Activated CD4-positive, alpha-beta T cell treated with anti-CD3 and anti-CD28 coated beads for 36 hours (primary cell): ENCODE measurements at places on chromosomes 13 and 19. TPM values are rescaled to one million over a fixed set of nuclear protein-coding genes. Genes with fewer than 3 reads are reported as not detected.

Gene FCAR
- total RNA-seq: not detected

Gene GJA3
- 0.32 TPM for total RNA-seq

Gene CNN1
- total RNA-seq: not detected

Gene SERTM1
- not detected for total RNA-seq

Gene PRTN3
- not detected for total RNA-seq

Gene FFAR1
- total RNA-seq: 0.23 TPM

Gene SLITRK5
- not detected for total RNA-seq

Gene DENND1C
- 56.3 TPM for total RNA-seq

Gene GZMM
- 22.5 TPM for total RNA-seq

Gene GNG7
- total RNA-seq: 1.1 TPM

Gene PRSS57
- not detected for total RNA-seq

Gene TYK2
- total RNA-seq: 151 TPM

Gene POU2F2
- 43.6 TPM for total RNA-seq

Gene TJP3
- total RNA-seq: 2.7 TPM

Gene NLRP13
- not detected for total RNA-seq

Gene CCDC169
- total RNA-seq: 0.30 TPM

Gene LILRB1
- total RNA-seq: not detected

Gene KIR2DL4
- not detected for total RNA-seq

Gene ZNF729
- not detected for total RNA-seq

Gene CEACAM5
- total RNA-seq: not detected

Gene C13orf42
- not detected for total RNA-seq

Gene MEX3D
- total RNA-seq: 6.7 TPM

Gene C19orf67
- total RNA-seq: 0.21 TPM

Gene SLC10A2
- not detected for total RNA-seq

Gene MEF2B
- 1.9 TPM for total RNA-seq

Gene SPACA4
- not detected for total RNA-seq

Gene ZNF296
- 4.8 TPM for total RNA-seq

Gene ATP8B3
- total RNA-seq: 7.9 TPM

Gene OR10H1
- not detected for total RNA-seq

Gene SIGLEC11
- total RNA-seq: not detected

Gene CD33
- total RNA-seq: 0.26 TPM

Gene LGALS4
- 1.1 TPM for total RNA-seq

Gene MARCHF2
- total RNA-seq: 9.1 TPM

Gene LRRC25
- not detected for total RNA-seq

Gene MIDN
- total RNA-seq: 47.9 TPM

Gene NLRP4
- not detected for total RNA-seq

Gene IL4I1
- total RNA-seq: 22.2 TPM

Gene KLF1
- total RNA-seq: 0.37 TPM

Gene TGFBR3L
- total RNA-seq: 3.2 TPM

Gene ZNF575
- total RNA-seq: 3.4 TPM

Gene RNF113B
- total RNA-seq: not detected

Gene FBL
- 890 TPM for total RNA-seq

Gene CYP4F11
- total RNA-seq: not detected

Gene TLE6
- 2.6 TPM for total RNA-seq
